ENCODE measurements at places on chromosomes 1 and 21.

- DNase-seq = no peak
These were observed 424.8 kb upstream of the ADGRL4 start for GRCh38 chr1:79431340-79431739.

DNA sequence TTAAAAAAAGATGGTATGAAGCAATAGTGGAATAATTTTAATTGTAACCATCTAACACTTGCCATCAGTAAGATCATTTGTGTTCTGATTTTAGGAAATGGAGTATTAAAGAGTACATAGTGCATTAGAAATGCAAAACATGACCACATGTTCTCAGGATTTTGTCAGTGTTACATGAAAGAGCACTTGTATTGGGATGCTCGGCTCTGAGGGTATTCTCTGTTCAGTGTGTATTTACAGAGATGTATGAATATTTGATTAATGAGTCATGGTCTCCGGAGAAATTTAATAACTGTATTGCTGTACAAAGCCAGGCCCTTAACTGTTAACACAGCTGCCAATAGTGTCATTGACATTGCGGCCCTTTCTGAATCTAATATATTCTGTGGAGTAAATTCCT, 91.7 kb downstream of the ATG4C start:
- DNase-seq = no peak

- no peak for DNase-seq
These were observed 26.1 kb downstream of the PADI6 start for GRCh38 chr1:17397910-17398695.

GRCh38 chr1:27001570-27002360, 8.3 kb downstream of the TRNP1 start:
- no peak for DNase-seq

DNA sequence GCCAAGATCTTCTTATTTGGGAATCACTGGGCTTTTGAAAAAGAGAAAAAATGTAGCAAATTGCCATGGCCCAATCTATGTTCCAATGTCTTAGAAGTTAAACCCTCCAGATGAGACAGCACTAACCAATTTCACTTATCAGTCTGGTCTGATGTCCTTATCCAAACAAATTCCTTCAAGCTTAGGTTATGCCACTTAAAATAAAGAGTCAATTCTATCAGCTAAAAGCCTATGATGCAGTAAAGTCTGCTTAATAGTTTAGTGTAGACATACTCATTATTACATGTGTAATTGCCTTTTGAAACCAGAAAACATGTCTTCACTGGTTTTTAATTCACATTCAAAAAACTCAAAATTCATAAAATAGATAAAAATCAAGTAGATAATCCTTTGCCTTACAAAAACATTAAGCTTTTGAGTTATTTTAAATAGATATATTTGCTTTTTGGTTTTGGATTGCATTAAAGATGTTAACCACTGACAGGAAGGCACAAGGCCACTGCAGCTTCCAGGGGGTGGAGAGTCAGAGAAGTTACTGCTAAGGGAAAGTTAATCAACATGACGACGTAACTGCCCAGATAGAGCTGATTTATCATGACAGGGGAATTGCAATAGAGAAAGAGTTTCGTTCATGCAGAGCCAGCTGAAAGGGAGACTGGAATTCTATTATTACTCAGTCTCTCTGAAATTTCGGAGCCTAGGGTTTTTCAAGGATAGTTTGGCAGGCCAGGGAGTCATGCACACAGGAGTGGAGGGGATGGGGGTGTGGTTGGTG, 106.1 kb downstream of the MAP3K21 start:
- DNase-seq = no peak

GRCh38 chr1:180157108-180157507, 2.4 kb downstream of the QSOX1 start:
- no peak for DNase-seq

- no peak for DNase-seq
These were observed 16.4 kb upstream of the CLSTN1 start for GRCh38 chr1:9840176-9840575.

DNA sequence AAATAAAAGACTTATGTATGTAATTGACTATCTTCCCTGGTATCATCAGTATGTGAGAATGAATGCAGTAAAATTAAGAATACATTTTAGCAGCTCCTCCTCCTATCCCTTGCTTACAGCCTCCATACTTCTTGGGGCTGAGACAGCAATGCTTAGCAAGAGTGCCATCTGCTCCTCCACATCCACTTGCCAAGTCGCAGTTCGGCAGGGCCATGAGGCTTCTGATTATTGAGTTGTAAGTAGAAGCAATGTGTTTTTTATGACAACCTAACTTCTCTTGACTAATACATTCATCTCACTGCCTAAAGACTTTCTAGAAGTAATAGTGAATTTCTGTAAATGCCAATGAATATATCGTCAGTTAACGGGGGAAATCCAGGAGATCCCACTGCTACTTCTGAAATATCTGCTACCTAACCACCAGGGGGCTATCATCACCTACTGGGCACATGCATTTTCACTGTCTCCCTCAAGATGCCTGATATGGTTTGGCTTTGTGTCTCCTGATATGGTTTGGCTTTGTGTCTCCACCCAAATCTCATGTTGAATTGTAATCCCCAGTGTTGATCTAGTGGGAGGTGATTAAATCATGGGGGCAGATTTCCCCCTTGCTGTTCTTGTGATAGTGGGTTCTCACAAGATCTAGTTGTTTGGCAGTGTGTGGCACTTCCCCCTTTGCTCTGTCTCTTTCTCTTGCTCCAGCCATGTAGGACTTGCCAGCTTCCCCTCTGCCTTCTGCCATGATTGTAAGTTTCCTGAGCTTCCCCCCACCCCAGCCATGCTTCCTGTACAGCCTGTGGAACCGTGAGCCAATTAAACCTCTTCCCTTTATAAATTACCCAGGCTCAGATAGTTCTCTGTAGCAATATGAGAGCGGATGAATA, 59.6 kb downstream of the EXTL2 start:
- DNase-seq = no peak

GRCh38 chr1:27116697-27117096, 38.2 kb downstream of the SLC9A1 start:
- DNase-seq = no peak

DNA sequence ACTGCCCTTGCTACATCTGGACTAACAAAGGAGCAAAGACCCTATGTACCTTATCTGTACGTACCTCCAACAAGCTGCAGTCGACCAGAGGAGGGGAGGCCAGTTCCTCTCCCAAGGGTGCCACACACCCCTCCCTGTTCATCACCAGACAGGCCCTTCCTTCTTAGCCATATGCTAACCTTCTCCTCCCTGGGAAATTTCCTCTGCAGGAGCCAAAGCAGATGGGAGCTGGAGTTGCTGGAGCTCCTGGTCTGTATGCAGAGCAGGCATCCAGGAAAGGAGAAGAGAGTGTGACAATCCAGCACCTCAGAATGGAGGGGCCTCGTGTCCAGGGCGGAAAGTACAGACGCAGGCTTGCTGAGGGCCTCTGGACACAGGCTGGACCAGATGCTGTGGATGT, 48.5 kb downstream of the C8B start:
- DNase-seq = no peak

DNA sequence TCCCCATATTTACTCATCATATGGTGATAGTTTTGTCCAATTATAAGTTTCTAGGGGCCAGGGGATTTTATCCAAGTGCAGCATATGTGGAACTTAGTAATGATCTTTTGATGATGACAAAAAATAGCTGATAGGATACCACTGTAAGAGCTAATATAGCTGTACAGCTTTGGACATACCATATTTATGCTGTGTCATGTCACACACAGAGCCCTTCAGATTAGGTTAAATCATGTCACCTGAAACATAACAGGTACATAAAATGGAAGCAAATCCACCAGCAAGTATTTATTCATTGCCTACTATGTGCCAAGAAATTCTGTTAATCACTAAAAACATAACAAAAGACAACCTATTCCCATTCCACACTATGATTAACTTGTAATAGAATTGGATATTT, 82.8 kb upstream of the IPO9 start:
- DNase-seq = no peak

DNA sequence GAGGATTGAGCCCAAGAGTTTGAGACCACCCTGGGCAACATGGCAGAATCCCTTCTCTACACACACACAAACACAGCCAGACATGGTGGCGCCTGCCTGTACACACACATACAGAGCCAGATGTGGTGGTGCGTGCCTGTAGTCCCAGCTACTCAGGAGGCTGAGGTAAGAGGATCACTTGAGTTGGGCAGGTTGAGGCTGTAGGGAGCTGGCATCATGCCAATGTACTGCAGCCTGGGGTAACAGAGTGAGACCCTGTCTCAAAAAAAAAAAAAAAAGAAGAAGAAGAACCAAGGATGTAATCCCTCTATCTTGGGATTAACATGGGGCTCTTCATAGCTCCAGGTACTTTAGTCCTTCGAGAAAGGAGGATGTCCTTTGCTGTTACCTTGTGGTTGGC, 29.4 kb upstream of the PIGV start:
- no peak for DNase-seq

GRCh38 chr1:63739452-63739851, 34.4 kb upstream of the ROR1 start:
- DNase-seq = no peak

DNA sequence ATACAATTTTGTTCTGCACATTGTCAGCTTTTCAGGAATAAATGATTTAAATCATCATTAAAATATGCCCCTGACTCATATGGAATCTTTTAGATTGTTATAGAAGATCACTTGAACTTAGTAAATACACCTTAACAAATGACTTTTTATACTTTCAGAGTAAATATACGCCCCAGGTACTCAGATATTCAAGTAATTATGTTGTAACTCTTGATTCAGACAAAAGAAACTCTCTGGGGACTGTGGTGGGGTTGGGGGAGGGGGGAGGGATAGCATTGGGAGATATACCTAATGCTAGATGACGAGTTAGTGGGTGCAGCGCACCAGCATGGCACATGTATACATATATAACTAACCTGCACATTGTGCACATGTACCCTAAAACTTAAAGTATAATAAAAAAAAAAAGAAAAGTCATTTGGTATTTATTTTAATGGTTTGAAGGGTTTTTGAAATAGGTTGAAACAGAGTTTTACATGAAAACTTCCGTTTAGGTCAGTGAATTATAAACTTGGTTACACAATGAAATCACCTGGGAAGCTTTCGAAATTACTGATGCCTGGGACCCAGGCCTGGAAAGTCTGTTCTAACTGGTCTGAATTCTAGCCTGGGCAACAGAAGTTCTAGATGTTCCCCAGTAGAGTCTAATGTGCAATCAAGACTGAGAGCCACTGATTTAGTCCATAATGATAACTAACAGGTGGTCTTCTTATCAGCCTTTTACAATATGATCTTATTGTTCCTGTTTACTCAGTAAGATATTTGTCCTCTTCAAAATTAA, 320.5 kb upstream of the NR5A2 start:
- DNase-seq = no peak

GRCh38 chr1:234760303-234760723, 150.3 kb upstream of the IRF2BP2 start:
- no peak for DNase-seq

DNA sequence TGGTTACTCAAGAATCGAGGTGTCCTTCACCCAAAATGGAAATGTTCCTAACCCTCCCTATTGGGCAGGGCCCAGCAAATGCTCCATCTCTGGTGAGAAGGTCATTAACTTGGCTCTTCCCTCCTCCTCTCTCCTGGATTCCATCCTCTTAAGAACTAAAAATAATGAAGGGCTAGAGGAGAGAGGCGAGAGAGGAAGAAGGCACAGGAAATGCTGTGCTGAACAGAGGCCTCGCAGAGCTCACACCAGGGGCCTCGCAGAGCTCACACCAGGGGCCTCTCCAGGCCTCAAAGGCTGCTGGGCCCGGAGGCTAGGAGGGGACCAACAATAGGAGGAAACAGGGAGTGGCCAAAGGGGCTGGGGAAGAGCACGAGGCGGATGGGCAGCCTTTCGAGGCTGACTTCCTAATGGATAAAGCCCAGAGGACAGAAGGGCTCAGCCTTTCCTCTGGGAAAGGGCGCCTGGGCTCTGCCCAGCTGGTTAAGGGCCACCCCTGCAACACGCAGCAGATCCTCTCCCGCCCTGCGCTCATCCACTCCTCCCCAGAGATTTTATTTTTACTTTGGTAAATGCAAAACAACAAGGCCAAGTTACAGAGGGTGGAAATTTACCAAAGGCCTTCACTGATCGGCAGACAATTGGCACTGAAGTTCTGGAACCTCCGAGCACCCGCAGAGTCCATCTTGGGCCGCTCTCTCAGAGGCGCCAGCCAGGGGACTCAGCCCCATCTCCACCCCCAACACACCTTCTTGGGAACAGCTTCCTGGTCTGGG, 78.5 kb downstream of the ITPKB start:
- DNase-seq = no peak

DNA sequence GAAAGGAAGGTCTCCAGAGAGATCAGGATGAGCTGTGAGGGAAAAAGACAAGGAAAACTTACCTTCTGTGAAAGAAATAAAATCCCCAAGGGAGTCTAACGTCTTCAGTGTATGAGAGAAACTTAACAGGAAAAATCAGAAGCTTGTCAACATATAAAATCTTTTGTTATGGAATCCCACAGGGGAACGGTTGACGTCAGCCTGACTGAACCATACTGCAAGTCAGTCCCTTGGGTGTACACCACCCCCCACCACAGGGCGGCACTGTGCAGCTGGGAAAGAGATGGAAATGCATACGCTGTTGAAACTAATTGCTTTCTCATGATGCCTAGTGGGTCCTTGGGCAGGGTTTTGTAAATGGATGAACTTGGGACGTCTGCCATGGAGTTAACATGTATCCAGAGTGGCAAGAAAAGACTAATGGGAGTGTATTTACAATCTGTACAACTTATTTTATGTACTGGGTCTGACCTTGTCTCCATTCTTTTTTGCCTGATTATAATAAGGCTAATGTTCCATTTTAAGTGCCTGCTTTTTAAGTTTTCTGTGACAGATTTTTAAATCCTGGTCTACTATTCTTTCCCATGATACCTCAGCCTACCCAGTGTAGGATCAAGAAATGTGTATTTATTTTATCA, 22.7 kb downstream of the UTP25 start:
- peak; percentile 17 for DNase-seq

DNA sequence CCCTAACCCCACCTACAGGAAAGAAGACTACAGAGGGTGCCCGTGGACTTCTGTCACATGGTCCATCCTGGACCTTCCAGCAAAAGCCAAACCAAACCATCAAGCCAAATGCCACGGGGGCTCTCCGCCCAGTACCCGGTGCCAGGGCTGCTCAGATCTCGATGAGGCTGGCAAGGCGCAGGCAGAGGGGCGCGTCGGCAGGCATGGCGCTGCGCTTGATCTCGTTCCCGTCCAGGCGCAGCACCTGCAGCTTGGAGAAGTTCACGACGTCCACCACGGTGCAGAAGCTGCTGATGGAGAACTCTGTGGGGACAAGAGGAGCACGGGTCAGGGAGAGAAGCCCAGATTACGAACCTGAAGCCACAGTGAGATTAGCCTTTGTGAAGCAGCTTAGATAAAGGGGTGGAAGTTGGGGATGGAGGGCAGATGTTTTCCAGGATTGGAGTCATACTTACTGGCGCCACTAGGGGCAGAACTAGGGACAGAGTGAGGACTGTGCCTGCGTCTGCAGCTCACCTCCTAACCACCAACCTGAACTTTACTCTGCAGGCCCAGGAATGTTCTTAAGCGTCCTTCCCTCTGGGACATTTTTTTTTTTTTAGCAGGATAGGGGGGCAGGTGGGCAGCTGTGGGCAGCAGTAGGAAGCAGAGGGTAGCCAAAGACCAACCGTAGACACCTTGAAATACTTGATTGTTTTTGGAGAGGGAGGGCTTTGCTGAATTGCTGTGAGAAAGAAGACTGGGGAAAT, 8.6 kb downstream of the FMOD start:
- no peak for DNase-seq

Measured in stimulated activated CD8-positive, alpha-beta memory T cell treated with anti-CD3 and anti-CD28 coated beads, Interleukin-2, amount 100 ng/mL, for 48 hours (primary cell).